Hair follicular keratinocyte (primary cell): ENCODE measurements at places on chromosomes 2 and 18. TPM values are rescaled to one million over a fixed set of nuclear protein-coding genes. Genes with fewer than 3 reads are reported as not detected.

SCN2A gene
- 0.23 and 0.42 TPM in 2 replicates for total RNA-seq

HOXD12 gene
- total RNA-seq = not detected in 2 replicates

SP140 gene
- total RNA-seq = not detected in 2 replicates

ATOH8 gene
- total RNA-seq = not detected in 2 replicates

SLC5A7 gene
- total RNA-seq = not detected in 2 replicates

NAT8 gene
- not detected in 2 replicates for total RNA-seq

SCYGR1 gene
- not detected in 2 replicates for total RNA-seq

ABCA12 gene
- 2.7 and 6.6 TPM in 2 replicates for total RNA-seq

GLI2 gene
- 0.39 TPM in 1 of 2 replicates, not detected in the other for total RNA-seq

ALK gene
- total RNA-seq = under 0.01 TPM in 1 of 2 replicates, not detected in the other

FAM124B gene
- not detected in 2 replicates for total RNA-seq

DLGAP1 gene
- total RNA-seq = not detected in 2 replicates

C18orf32 gene
- 29.0 and 42.9 TPM in 2 replicates for total RNA-seq

CFC1 gene
- not detected in 2 replicates for total RNA-seq

CCL20 gene
- total RNA-seq = 10.0 and 10.8 TPM in 2 replicates

RNU2-63P gene
- under 0.01 TPM in 1 of 2 replicates, not detected in the other for total RNA-seq

LAMA3 gene
- 608 and 1,811 TPM in 2 replicates for total RNA-seq

WIPF1 gene
- 0.62 and 1.3 TPM in 2 replicates for total RNA-seq

TACR1 gene
- not detected in 2 replicates for total RNA-seq

B3GNT7 gene
- total RNA-seq = 0.34 and 0.47 TPM in 2 replicates

OR6B2 gene
- total RNA-seq = not detected in 2 replicates

EFEMP1 gene
- total RNA-seq = 215 and 218 TPM in 2 replicates
